Upper lobe of right lung (tissue), 1 donor: ENCODE measurements at places on chromosomes 3 and 15. TPM values are rescaled to one million over a fixed set of nuclear protein-coding genes. Genes with fewer than 3 reads are reported as not detected.

CCDC71 gene
- 22.1 TPM for total RNA-seq

GRCh38 chr15:84840741-84841429 lies 23.7 kb downstream of the ALPK3 start:
- DNase-seq, result peak; percentile 91

ZDHHC19 gene
- not detected for total RNA-seq

- DNase-seq, result no peak
These were observed 103.9 kb downstream of the HCN4 start for GRCh38 chr15:73264881-73265280.
